ENCODE measurements at places on chromosomes 13 and 19.
A peak's percentile ranks its signal among the peaks of the same experiment; 100 is the strongest.

DNA sequence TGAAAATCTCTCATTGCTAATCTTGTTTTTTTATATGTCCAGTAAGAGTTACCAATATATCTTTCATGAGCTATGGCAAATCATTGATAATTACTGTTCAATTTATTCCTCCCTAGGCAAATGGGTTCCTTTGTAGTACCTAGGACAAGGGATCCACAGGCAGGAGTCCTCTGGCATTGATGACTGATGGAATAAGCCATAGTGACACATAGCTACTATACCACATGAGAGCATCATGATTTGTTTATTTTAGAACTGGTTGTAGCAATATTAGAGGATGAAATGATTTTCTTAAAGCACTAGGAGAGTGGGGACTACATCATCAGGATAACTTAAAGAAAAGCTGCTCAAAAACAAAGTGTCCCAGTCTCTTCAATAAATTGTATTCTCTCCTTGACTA is 21.7 kb upstream of the MAB21L1 start:
- DNase-seq, result no peak

DNA sequence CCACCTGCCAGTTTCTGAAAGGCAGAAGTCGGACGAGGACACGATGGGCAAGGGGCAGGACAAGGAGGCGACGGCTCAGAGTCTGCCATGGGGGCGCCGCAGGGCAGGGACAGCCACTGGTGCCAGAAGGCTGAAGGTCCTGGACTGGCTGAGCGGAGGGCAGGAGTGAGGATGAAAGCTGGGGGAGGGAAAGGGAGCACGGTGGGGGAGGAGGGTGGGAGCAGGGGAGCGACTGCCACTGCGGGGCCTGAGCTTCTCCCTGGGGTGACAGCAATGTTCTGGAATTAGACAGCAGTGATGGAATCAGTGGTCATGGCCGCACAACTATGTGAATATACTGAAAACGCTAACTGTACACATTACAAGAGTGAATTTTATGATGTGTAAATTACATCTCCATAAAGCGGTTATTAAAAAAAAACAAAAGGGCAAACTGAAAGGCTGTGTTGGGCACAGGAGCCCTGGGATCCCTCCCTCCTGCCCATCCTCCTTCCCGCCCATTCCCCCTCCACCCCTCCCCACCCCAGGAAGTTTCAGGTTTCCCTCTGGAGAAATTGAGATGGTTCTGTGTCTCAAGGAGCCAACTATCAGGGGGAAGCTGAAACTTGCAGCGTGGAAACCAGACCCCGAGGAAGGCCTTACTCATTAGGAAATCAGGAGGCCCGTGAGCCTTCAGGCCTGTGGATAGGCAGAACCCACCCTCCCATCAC is 15.9 kb downstream of the MLLT1 start:
- peak; percentile 47 for DNase-seq

DNA sequence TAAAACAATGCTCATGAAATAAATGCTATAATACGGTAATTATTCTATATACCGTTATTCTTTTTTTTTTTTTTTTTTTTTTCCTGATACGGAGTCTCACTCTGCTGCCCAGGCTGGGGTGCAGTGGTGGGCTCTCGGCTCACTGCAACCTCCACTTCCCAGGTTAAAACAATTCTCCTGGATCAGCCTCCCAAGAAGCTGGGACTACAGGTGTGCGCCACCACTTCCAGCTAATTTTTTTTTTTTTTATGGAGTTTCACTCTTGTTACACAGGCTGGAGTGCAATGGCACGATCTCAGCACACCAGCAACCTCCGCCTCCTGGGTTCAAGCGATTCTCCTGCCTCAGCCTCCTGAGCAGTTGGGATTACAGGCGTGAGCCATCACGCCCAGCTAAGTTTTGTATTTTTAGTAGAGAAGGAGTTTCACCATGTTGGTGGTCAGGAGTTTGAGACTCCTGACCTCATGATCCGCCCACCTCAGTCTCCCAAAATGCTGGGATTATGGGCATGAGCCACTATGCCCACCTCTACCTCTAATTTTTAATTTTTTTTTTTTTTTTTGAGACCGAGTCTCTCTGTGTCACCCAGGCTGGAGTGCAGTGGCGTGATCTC is 6.9 kb downstream of the PPP1R15A start:
- no peak for DNase-seq

- DNase-seq, result no peak
Observed at GRCh38 chr13:111322001-111322915, 1.8 kb downstream of the TEX29 start.

DNA sequence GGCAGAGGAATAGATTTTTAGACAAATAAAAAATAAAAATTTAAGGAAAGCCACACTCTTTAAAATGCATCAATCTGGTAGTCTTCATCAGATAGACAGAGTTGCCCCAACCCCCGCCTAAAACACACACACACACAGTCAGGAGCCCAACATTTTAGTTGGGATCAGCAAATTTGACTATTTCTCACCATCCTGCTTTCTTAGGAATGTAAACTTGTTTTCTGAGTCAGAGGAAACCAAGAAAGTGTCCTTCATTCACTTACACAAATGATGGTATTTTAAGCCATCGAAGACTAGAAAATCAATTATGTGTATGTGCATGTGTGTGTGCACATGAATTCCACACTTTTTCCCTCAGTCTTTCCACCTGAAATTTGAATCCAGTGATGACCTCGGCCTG is 1657.5 kb downstream of the SLITRK1 start:
- DNase-seq, result no peak

DNA sequence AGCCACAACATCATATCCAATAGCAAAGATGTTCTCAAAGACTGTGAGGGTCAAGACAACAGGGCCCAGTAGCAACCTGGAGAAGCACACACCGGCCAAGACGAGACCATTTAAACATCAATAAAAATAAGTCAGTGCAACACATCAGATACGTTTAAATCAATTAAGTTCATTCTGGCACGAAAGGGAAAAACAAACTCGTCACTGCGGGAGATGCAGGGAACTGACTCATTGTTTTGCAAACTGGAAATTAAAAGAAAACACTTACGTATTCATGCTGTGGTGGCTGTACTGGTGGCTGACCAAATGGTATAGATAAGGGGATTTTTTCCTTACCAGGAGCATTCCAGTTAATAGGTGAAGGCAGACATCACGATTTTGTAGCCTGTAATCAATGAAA is 26.3 kb upstream of the SLC15A1 start:
- no peak for DNase-seq

DNA sequence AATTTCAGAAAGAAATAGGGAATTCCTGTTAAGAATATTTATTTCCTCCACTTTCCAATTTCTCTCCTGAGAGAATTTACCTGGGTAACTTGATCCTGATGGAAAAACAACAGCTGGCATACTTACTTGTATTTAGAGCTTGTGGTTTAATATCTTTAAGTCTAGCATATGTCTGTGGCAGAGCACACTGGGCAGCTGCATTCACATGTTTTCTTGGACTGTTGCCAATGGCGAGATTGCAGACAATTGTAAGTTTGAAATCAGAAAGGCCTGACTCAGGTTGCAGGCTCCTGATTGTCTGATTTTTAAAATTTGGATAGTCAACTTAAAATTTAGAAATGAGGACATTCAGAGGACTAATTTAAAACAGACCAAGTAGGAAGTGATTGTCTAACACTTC is 66.9 kb downstream of the NHLRC3 start:
- peak; percentile 13 for DNase-seq

DNA sequence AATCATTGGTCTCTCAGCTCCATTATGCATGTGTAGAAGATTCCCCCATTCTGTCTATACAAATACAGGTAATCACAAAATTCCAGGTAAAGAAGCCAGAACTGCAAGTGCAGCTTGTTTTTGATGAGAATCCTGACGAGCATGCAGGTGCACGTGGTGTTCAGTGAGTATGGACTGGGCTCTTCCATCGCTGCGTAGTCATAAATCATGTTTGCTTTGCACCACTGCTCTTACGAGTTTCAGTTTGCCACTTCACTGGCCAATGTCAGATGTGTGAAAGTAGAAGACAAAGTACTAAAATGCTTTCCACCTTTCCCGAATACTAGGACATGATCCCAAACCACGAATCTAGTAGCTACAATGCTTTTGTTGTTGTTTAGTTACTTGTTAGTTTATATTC is 390.7 kb downstream of the LIG4 start:
- DNase-seq, result no peak

GRCh38 chr13:64300239-64300638 is 2884.6 kb upstream of the PCDH20 start:
- no peak for DNase-seq

GRCh38 chr13:106212386-106213010 is 323.0 kb downstream of the EFNB2 start:
- DNase-seq, result no peak

- no peak for DNase-seq
Observed at GRCh38 chr13:53079691-53080090, 51.1 kb downstream of the OLFM4 start.

DNA sequence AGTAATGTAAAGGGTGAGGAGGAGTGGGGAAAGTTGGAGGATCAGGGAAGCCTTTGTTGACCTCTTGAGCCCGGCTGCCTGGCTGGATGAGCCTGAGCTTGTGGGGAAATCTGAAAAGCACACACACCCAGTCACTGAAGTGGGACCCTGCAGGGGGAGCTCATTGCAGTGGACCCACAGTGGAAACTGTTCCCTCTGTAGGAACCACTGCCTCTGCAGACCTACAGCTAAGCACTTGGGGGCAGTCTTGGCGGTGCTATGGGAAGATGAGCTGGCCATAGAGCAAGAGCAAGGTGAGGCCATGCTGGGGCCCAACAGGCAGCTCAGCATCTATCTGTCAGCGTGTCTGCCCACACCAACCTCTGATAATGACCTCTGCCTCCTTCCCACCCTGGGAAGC is 294.8 kb downstream of the TSHZ3 start:
- peak; percentile 80 for DNase-seq

DNA sequence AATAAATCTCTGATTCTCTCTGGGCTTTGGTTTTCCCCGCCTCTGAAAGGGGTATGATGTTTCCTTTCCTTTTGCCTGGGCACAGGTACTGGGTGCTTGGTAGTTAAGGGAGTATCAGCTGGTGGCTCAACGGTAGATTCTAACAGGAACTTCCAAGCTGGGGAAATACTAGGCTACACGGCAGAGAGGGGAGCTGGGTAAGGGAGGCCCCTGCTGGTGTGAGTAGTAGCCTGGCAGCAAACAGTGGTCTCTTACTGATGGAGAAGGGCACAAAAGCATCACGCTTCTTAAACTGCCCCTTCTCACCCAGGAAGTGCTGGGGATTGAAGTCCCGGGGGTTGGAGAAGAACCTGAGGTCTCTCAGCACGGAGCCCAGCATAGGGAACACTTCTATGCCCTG is 26.9 kb upstream of the CYP2A7 start:
- DNase-seq, result no peak

- no peak for DNase-seq
Observed at GRCh38 chr13:106151056-106151699, 384.3 kb downstream of the EFNB2 start.

DNA sequence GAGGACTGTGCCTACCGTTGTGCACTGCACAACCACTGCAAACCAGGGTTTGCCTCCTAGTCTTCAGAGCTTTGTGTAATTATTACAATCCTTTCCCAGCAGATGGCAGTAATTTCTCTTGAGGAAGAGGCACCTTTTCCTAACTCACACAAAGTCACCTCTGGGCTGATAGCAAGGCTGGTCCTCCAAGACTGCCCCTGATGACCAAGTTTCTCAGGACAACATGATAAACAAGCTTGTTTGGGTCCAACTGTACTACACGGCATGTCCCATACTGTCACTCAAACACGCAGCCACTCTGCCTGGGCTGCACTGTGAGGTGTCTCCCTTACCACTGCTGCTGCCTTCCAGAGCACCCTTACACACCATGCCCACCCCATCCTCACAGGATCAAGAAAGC is 39.3 kb downstream of the RFXAP start:
- no peak for DNase-seq

GRCh38 chr19:33722456-33723239 is 74.0 kb upstream of the KCTD15 start:
- no peak for DNase-seq

DNA sequence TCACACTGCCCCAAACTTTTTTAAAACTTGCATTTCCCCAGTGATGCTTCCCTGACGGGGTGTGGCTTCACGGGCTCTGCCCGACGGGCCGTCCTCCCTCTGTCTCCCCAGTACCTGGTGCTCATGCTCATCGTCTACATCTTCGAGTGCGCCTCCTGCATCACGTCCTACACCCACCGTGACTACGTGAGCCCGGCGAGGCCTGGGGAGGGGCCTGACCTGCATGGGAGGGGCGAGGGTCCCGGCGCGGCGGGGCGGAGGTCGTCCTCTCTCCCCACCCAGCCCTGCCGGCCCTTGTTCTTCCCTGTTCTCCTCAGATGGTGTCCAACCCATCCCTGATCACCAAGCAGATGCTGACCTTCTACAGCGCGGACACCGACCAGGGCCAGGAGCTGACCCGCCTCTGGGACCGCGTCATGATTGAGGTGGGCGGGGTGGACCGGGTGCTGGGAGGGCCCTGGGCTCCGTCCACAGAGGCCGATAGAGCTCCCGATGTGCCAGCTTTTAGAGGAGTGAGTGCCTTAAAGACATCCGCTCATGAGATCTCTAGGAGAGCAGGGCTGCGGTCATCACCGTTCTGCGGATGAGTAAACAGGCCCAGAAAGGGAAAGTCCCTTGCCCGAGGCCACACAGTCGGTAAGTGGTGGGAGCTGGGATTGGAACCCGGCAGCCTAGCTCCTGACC is 6.9 kb downstream of the UPK1A start:
- DNase-seq, result no peak

DNA sequence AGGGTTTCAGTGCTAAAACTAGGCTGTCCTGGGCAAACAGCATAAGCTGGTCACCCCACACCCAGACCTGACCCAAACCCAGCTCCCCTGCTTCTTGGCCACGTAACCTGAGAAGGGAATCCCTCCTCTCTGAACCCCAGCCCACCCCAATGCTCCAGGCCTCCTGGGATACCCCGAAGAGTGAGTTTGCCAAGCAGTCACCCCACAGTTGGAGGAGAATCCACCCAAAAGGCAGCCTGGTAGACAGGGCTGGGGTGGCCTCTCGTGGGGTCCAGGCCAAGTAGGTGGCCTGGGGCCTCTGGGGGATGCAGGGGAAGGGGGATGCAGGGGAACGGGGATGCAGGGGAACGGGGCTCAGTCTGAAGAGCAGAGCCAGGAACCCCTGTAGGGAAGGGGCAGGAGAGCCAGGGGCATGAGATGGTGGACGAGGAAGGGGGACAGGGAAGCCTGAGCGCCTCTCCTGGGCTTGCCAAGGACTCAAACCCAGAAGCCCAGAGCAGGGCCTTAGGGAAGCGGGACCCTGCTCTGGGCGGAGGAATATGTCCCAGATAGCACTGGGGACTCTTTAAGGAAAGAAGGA is 2.8 kb downstream of the PPP1R12C start:
- DNase-seq, result no peak

- DNase-seq, result no peak
Observed at GRCh38 chr13:51000061-51000460, 90.5 kb downstream of the RNASEH2B start.

DNA sequence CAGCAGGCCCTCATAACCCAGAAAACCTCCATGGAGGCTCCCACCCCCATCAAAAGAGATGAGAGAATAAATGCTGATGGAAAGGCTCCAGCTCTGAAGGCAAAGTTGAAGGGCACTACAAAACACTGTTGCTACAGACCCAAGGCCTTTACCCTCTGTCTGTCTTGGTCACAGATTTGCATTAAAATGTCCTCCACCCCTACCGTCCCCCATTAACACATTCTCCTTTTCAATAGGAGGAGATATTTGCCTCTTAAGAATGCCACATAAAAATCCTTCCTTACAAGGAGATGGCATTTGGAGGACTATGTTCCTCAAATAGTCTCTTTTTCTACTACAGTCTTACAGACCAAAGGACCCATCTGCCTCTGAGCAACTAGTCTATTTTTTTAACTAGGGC is 361.5 kb downstream of the ENOX1 start:
- no peak for DNase-seq

GRCh38 chr13:22073718-22074117 is 402.8 kb downstream of the FGF9 start:
- no peak for DNase-seq
